ENCODE measurements at places on chromosomes 2 and 18. TPM values are rescaled to one million over a fixed set of nuclear protein-coding genes. Genes with fewer than 3 reads are reported as not detected.

- DNase-seq = no peak
Observed at GRCh38 chr18:51088410-51088809, 58.4 kb downstream of the SMAD4 start.

Gene UBXN2A
- total RNA-seq = 17.3 TPM

Gene ITGB6
- total RNA-seq = 13.2 TPM

Gene VAMP8
- total RNA-seq = 222 TPM

GRCh38 chr2:218378053-218378452 is 4.0 kb upstream of the SLC11A1 start:
- no peak for DNase-seq

GRCh38 chr2:107385921-107386320 is 440.8 kb upstream of the RGPD4 start:
- DNase-seq = no peak

- no peak for DNase-seq
Observed at GRCh38 chr2:220451438-220451837, 824.0 kb downstream of the SLC4A3 start.

DNA sequence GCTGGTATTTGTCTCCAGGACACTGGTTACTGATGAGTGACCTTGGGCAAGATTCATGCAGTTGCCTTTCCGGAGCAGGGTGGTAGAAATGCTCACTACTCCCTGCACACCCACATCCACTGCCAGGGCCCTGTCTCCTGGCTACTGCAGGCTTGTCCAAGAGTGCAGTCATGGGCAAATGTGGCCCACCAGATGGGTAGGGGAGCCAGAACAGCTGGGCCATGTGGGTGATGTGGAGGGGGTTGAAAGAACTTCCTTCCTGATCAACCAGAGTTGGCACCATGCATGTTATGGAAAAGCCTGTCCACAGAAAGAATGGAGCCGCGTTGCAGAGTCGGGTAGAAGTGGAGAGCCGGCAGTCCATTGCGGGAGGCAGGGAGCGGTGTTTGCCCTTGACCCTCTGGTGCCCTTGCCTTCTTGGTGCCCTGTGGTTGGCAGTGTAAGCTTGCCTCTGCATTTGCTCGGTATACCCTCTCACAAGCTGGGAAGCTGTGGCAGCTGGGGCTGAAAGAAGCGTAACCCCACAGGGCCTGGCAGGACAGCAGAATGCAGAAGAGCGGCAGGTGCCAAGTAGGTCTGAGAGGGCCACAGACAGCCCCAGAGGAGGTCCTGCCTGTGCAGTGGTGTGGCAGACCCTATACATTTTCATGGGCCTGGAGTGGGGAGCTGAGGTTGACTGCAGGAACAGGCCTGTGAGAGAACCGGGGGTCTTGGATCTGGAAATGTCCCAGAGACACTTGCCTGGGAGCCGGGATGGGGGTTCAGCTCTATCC is 253.2 kb downstream of the TFCP2L1 start:
- no peak for DNase-seq

Gene ZNF396
- 3.2 TPM for total RNA-seq

- DNase-seq = no peak
Observed at GRCh38 chr2:71526975-71527374, 73.6 kb downstream of the DYSF start.

DNA sequence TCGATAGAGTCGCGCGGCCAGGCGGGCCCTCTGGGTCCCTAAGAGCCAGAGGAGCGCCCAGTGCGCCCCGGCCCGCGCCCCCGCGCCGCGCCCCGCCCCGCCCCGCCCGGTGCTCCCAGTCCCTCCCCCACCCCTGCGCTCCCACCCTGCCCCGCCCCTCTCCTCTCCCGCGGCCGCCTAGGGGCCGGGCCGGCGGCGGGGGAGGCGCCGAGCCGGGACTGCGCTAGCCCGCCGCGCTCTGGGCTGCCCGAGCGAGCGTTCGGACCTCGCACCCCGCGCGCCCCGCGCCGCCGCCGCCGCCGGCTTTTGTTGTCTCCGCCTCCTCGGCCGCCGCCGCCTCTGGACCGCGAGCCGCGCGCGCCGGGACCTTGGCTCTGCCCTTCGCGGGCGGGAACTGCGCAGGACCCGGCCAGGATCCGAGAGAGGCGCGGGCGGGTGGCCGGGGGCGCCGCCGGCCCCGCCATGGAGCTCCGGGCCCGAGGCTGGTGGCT is at the start of gene GPC1:
Gene GPC1, plus strand, starts transcription at position 207 of the 491 bp plus-strand sequence. Its CDS starts 256 bp downstream, at position 463.
- DNase-seq = peak; percentile 71

Gene POMC
- 1.8 TPM for total RNA-seq

GRCh38 chr2:217074576-217075255 is 214.9 kb upstream of the TNP1 start:
- no peak for DNase-seq

DNA sequence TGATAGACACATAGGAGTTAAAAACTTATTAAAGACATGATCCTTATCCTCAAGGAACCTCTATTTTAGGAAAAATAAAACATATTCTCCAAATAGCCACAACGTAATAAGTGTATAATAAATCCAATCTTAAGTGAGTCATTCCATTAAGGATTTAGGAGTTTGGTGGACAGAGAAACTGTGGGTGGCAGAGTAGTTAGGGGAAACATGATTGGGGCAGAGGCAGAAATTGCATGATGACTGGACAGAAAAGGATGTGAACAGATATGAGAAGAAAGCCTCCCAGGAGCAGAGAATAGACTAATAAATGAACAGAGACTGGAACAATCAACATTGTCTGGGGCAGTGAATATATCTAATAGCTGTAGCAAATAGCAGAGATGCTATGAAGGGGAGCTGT is 48.1 kb upstream of the SIGLEC15 start:
- no peak for DNase-seq

DNA sequence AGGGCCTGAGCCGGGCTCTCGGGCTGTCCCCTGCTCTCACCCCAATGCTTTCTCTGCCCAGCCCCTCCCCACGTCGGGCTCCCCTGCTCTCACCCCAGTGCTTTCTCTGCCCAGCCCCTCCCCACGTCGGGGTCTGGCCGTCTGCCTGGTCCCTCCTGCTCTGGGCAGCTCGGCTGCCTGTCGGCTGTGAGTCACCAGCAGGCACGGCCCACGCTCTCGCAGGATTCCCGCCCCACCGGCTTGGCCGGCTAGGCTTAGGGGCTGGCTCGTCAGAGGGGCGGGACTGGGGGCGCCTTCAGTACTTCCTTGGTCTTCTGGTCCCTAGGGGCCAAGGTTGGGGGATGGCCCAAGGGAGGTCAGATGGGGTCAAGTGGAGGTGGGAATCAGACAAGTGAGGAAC is 3.3 kb downstream of the BOK start:
- peak; percentile 46 for DNase-seq

Gene ICOS
- total RNA-seq = 0.69 TPM

DNA sequence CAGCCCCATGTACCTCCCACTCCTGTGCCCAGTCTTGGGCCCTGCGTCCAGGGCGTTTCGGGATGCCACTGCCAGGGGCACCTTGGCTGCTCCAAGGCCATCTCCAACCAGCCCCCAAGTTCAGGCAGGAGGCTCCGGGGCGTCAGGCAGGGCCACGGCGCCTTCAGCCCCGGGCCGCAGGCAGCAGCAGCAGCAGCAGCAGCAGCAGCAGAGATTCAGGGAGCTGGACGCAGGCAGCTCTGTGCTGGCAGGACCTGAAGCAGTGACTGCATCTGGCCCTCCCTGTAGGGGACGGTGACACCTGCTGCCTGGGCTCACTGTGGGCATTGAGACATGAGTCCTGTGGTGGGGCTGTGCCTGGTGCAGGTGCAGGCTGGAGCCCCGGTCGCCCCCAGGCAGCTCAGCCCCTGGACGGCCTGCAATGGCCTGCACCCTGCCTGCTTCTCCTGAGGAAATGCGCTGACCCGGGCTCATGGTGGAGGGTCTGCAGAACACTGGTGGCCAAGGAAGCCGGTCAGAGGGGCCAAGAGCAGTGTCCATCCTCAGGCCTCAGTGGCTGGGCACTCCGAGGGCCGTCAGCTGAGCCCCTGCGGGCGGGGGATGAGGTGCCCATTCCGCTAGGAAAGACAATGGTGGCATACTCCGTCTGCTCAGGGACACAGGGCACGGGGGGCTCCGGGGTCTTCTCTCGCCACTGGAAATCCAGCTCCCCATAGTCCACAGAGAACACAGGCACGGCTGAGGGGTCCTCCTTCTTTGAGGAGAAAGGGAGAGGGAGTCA is 8.0 kb downstream of the PDCD1 start:
- DNase-seq = no peak

DNA sequence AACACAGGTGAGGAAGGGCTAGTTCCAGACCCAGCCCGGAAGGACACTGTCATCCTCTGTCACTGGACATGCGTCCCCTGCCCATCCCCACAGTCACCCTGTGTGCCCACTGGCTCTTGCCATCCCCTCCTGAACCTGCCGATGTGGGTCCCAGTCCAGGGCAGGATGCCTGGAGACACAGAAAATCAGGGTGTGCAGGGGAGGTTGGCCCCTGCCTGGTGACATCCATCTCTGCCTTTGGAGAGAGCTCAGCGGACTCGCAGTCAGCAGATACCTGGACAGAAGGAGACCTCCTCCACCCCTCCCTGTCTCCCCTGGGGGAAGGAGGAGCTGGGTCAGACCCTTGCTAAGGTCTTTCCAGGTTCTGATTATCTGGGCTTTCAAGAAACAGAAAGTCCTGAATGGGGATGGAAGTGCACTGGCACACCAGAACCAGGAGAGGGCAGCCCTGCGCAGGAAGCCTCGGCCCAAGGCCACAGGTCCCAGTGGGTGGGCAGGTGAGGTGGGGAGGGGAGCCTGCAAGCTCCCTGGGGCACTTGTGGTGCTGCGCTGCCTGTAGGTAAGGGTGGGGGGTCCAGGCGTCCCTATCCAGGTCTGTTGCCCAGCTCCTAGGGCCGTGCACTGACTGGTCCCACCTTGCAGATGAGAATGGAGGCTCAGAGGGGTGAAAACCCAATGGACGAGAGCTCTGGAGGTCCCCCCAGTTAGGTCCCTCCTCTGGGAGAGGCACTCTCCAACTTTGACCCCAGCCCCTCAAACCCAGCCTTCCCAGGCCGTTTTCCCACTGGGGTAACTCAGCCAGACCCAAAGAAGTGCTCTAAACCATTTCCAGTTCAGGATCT is 9.7 kb upstream of the OTOS start:
- DNase-seq = peak; percentile 25

Gene HOXD3
- 3.2 TPM for total RNA-seq

- no peak for DNase-seq
Observed at GRCh38 chr2:165193178-165193777, 10.6 kb downstream of the SCN3A start.

DNA sequence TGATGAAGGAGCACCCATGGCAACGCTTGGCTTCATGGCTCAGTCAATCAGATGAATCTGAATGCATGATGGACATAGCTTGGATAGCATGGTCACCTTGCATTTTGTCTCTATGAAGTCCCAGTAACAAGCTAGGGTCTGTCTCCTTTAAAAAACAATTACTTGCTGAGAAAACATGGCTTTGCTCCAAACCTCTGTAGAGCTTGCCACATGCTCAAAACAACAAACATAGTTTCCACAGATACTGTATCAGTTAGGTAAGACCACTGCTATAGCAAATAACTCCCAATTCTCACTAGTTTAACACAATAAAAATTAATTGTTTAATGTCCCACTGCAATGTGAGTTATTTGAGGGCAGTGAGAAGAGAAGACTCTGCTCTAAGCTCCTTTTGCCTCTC is 401.0 kb downstream of the IRS1 start:
- no peak for DNase-seq

Gene LOXL3
- 2.9 TPM for total RNA-seq

DNA sequence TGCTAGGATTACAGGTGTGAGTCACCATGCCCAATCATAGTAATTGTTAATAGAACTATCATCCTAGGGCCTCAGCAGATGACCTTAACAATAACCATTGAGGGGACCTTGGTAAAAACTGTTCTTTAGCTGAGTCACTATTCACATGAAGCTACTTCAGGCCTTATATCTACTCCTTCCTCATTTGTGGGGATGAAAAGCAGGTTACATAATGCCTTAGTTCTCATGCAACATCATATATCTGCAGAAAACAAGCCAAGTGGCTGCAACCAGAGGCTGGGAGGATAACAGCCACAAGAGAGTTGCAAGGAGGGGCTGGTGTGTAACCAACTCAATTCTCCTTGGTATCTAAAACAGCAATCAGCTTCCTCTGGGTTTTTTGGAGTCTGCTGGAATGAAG is 445.4 kb downstream of the NBAS start:
- no peak for DNase-seq

DNA sequence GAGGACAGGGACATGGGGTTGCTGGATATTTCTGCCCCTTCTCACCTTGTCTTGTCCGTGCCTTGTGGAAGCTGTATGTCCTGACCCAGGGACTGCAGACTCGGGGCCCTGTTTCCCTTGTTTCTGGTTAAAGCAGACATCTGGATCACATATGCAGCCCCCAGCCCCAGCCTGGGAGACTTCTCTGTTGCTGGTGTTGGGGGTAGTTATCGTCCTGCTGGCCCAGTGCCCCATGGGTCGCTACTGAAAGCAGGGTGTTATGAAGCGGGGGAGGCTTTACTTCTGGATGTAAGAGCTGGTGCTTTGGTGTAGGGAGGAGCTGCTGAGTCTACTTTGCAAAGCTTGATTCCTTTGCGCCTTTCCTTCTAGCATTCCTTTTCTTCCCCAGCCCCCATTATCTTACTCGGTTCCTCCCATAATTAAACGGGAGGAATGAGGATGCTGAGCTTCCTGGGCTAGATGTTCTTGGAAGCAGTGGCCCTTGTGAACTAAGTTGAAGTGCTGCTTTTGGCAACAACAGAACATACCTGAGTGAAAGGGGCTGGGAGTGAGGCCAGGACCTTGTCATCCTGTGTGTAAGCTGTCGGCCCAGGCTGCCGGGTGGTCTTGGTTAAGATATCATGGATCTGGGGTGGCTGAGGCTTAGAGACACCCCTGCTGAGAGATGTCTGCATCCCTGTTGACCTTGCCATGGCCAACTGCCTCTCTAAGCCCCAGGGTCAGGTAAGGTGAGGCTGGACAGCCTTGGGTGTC is 3.4 kb downstream of the TET3 start:
- DNase-seq = no peak

DNA sequence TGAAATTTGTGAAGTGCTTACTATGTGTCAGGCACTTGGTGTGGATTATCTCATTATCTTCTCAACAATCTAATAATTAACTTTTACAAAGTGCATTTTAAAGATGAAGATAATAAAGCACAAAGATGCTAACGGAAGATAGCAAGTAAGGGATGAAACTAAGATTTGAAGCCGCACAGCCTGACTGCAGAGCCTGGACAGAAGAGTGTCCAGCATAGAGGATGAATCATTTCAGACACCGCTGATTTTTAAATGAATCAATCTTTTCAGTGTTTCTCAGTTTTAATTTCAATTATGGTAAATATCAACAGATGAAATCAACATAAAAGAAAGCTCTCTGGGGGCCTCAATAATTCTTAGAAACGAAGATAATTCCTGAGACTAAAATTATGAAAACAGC is 24.5 kb upstream of the STAM2 start:
- no peak for DNase-seq

GRCh38 chr2:132448771-132449170 is 32.2 kb downstream of the GPR39 start:
- DNase-seq = peak; percentile 25

GRCh38 chr2:44951124-44951523 is 9.6 kb downstream of the SIX3 start:
- no peak for DNase-seq

All from colonic mucosa (tissue), 4 donors.